ENCODE measurements at places on chromosomes 7 and 10. TPM values are rescaled to one million over a fixed set of nuclear protein-coding genes. Genes with fewer than 3 reads are reported as not detected.

The PNLIPRP3 gene
- 0.23 TPM for polyA plus RNA-seq

The HELLS gene
- polyA plus RNA-seq = 8.5 TPM

The PAX4 gene
- polyA plus RNA-seq = 0.11 TPM

The SPOCK2 gene
- 163 TPM for polyA plus RNA-seq

The CCDC3 gene
- 52.4 TPM for polyA plus RNA-seq

The TMEM213 gene
- 0.25 TPM for polyA plus RNA-seq

The OIT3 gene
- 0.07 TPM for polyA plus RNA-seq

The ARHGAP19 gene
- polyA plus RNA-seq = 5.8 TPM

The PDK4 gene
- 153 TPM for polyA plus RNA-seq

The BTRC gene
- 5.3 TPM for polyA plus RNA-seq

The EGR2 gene
- 12.1 TPM for polyA plus RNA-seq

The GRID2IP gene
- 0.46 TPM for polyA plus RNA-seq

The RNF148 gene
- polyA plus RNA-seq = 0.11 TPM

The WDR91 gene
- polyA plus RNA-seq = 19.8 TPM

The SHTN1 gene
- 23.0 TPM for polyA plus RNA-seq

The INSYN2A gene
- polyA plus RNA-seq = 0.32 TPM

The MUC12 gene
- polyA plus RNA-seq = 1.4 TPM

The FAM180A gene
- polyA plus RNA-seq = 0.11 TPM

The VAX1 gene
- polyA plus RNA-seq = 0.02 TPM

The KNDC1 gene
- polyA plus RNA-seq = 0.02 TPM

The SRGN gene
- 549 TPM for polyA plus RNA-seq

The HMX3 gene
- not detected for polyA plus RNA-seq

The DDC gene
- polyA plus RNA-seq = 0.23 TPM

The CPEB3 gene
- polyA plus RNA-seq = 1.8 TPM

The TMEM176A gene
- 27.9 TPM for polyA plus RNA-seq

The GAD2 gene
- 0.05 TPM for polyA plus RNA-seq

The ZNF488 gene
- polyA plus RNA-seq = 0.23 TPM

The PNLIPRP2 gene
- 0.25 TPM for polyA plus RNA-seq

The NPY4R gene
- polyA plus RNA-seq = 0.09 TPM

The GPR37 gene
- polyA plus RNA-seq = 1.1 TPM

The MYL10 gene
- 0.32 TPM for polyA plus RNA-seq

The PODXL gene
- polyA plus RNA-seq = 4.1 TPM

The CDHR1 gene
- 1.3 TPM for polyA plus RNA-seq

The IL6 gene
- polyA plus RNA-seq = 3.5 TPM

The HECW1 gene
- 0.23 TPM for polyA plus RNA-seq

The EEPD1 gene
- 16.9 TPM for polyA plus RNA-seq

The AKR1C8 gene
- 0.09 TPM for polyA plus RNA-seq

The TMEM270 gene
- 0.46 TPM for polyA plus RNA-seq

The UNCX gene
- 0.07 TPM for polyA plus RNA-seq

The HTR5A gene
- polyA plus RNA-seq = 2.6 TPM

The CDC14C gene
- not detected for polyA plus RNA-seq

The NPC1L1 gene
- polyA plus RNA-seq = 0.14 TPM

The FXYD4 gene
- 0.59 TPM for polyA plus RNA-seq
